HepG2 (cell line): ENCODE measurements at places on chromosomes 13 and 19. TPM values are rescaled to one million over a fixed set of nuclear protein-coding genes. Genes with fewer than 3 reads are reported as not detected.

DNA sequence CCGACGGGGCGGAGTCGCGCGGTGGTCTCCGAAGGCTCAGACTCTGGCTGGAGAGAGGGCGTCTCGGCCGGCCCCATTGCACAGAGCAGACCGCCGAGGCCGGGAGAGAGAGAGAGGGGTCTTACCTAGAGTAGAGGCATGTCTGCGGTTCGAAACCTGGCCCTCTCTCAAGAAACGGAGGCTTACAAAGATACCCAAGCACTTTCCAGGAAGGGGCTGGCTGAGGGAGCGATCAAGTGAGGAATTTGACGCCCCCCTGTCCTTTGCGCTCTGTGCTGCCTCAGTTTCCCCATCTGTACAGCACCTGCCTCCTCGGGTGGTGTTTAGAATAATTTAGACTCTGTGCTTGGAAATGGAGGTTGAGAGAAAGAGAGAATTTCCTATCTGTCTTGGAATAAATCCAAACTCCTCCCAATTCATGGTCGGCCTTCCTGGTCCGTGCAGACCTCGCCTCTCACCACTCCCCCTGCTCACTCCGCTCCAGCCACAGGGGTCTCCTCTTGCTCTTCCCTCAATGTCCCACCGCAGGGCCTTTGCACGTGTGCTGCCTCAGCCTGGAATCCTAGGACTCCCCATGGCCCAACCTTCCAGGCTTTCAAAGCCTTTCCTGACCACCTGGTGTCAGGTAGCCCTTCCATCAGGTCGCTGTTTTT is 658 bp upstream of the ISOC2 start:
- peak; percentile 50 for DNase-seq

DNA sequence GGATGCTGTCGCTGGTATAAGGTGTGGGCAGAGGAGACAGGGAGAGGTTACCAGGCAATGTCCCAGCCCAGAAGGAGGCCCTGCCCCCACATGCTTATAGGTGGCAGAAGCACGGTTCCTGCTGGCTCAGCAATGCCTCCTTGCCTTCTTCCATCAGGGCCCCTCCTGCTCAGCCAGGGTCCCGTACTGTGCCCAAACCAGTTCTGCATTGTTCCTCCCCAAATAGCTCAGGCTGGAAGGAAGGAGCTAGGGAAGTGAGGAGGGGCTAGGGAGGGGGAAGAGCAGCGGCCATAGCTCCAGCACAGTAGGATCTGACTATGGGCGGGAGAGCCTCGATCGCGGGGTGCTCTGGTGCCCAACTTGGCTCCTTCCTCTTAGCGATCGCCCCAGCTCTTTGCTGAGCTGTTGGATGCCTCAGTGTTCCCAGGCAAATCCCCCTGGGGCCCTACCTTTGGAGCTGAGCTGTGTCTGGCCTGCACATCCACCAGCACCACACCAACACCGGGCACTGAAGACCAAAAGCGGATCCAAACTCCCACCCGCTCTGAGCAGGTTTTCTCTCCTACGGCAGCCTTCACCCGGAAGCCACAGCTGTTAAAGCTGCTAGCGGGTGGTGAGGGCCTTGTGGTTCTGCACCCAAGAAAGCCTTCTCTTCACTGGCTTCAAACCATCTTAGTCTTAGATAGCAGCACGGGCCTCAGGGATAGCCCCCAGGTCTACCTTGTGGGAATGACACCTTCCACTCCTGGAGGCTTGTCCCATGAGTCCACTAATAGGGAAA is 32.1 kb upstream of the PEPD start:
- no peak for DNase-seq

DNA sequence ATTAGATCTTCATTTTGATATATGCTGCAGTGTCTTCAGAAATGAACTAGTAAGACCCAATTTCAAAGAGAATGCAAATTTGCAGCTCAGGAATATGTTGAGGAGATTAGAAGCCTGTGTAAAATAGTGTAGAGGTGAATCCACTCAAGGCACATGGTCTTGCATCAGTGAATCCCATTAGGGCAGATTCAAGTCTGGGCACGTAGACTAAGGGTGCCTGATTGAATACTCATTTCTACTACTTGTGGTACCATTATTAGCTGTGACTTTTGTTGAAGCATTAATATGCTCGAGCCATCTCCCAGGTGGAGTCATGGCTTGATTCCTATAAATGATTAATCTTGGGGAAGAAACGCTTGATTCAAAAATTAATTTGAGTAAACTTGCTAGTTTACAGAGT is 129.4 kb downstream of the AKAP11 start:
- DNase-seq, result no peak

GRCh38 chr13:67554746-67555452 is 324.8 kb upstream of the PCDH9 start:
- DNase-seq, result no peak

The ZNF576 gene
- 9.6 and 10.9 TPM in 2 replicates for total RNA-seq

- DNase-seq, result peak; percentile 76
Measured at GRCh38 chr19:2394442-2395292, 32.7 kb downstream of the TIMM13 start.

GRCh38 chr13:20716951-20717350 is 13.5 kb downstream of the IL17D start:
- DNase-seq, result no peak

GRCh38 chr19:16301999-16302694 is 22.5 kb upstream of the KLF2 start:
- no peak for DNase-seq

- peak; percentile 9 for DNase-seq
Measured at GRCh38 chr13:62014299-62014698, 598.6 kb upstream of the PCDH20 start.

The TMEM259 gene
- 20.5 and 64.7 TPM in 2 replicates for total RNA-seq

DNA sequence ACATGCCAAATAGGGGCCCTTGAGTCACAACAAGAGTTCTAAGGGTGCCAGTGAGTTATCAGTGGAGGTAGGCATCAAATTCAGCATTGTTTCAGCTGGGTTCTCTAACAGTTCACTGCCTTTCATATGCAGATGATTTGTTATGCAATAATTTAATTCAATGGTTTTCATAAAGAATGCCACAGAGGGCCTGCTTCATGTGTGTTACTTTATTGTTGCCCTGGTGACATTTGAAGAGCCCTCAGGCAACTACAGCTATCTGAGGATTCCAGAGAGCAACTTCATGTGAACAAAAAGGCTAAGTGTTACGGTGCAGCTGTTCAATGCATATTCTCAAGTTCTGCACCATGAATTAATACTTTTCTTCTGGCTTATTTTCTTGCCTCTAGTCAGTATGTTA is 43.1 kb upstream of the STARD13 start:
- no peak for DNase-seq

The TRPC4 gene
- not detected in 2 replicates for total RNA-seq

The CDC37 gene
- 134 and 158 TPM in 2 replicates for total RNA-seq

DNA sequence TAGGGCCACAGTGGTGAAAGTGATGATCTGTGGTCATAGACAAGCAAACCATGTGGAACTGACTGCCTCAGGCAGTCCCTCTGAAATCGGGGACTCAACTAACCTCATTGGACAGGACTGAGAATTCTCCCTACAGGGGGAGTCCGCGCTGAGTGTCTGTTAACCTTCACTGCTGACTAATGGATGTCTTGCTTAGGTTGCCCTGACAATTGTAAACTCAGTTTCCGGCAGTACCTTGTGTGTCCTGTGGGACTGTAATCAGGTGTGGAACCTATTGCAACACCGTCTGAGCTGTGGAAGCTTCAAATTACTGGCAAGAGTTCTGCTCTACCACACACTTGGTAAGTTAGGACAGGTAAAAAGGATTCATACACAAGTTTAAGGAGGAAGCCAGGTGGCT is 21.8 kb downstream of the ZNF77 start:
- DNase-seq, result peak; percentile 52

The UGGT2 gene
- total RNA-seq, result 14.9 and 27.1 TPM in 2 replicates

DNA sequence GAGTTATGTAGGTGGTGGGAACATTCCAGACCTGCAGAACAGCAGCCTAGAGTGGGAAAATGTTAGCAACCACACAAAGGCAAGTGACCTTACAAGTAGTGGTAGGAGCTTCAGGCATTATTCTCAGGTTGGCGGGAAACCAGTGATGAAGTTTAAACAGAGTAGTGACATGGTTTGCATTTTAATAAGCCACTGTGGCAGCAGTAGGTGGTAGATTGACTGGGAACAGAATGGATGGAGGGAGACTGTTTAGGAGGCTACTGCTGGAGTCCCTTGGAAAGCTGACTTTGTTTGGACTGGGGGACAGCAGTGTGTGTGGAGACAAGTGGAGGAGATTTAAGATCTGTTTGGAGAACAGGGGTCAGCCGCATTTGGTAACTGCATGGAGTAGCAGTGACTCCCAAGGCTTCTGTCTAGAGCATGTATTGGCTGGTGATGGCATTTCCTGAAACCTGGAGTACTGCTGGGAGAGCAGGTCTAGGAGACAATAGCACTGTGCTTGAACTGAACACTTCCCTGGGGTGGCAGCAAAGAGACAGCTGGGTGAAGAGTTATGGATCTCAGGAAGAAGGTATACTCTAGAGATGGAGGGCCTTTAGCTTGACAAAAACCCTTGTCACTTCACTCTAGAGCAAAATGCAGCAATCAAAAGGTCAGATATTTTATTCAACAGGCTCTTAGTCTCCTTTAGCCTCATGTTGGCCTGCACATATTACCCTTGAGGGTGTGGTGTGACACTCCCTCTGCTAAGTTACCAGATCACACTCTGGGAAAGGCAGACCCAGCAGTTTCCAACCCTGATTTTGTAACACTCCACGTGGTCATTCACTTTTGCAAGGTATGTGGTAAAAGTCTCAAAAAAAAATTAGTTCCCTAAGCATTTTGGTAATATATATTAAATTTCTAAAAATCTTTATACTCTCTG is 70.3 kb downstream of the DHRS12 start:
- no peak for DNase-seq

DNA sequence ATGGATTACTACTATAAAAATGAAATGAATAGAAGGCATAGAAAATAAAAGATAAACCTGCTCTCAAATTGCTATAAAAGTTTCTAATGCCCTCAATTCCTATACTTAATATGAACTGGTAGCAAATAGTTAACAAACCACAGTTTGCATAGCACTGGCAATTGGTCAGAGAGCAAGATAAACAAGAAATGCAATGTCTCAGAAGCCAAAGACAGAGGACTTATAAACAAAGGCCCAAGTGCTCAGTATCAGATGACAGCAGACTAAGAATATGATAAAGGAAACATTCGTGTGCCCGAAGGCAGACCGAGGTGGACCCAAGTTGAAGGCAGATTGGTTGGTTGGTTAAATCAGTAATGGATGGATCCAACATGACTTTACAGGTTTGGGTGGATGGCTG is 50.6 kb downstream of the IPO5 start:
- DNase-seq, result no peak

DNA sequence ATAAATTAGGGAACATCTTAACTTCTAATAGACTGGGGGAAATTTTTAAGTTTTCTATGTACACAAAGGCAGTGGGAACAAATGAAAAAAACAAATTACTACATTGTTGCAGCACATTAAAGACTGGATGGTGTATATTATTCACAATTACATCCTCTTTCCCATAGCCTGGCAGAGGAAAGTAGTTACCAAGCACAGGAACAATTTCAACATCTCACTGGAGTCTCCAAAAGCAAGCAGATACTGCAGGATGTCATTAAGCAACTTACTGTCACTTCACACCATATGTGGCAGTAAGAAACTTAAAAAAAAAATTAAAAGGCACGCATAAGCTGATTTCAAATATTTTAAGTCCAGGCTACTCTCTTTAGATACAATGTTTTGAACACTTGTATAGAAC is 6.4 kb upstream of the EFNB2 start:
- no peak for DNase-seq

DNA sequence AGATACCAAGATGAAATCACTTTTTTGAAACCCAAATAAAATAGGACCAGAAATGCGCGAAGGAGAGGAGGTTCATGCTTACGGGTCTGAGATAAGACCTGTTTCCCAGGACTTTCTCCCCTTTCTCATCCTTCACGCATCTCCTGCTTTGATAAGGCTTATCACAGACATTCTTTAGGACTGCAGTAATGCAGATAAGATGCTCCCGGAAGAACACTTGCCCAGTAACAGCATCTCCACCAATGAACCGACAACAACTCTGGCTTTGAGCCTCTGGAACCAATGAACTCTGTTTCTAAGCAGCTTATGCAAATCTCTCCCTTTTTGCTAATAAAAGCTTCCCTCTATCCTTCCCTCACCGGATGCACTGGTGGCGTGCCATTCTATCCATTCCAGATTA is 783.4 kb upstream of the ARGLU1 start:
- DNase-seq, result no peak

DNA sequence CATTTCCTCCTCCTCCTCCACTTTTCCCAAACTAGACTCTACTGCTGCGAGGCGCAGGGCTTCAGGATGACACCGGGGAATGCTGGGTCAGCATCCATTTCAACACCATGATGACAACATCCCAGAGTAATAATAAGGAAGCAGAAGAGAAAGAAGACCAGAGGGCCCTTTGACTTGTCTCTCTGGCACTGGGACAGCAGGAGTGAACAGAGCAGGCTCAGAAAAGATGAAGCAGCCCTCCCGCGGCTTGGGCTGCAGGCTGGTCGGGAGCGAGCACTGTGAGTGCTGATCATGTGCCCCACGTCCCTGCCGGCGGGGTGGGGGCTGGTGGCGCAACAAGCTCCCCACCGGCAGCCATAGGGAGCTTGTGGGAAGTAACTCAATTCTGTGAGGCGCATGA is 30.5 kb downstream of the RANBP3 start:
- no peak for DNase-seq

DNA sequence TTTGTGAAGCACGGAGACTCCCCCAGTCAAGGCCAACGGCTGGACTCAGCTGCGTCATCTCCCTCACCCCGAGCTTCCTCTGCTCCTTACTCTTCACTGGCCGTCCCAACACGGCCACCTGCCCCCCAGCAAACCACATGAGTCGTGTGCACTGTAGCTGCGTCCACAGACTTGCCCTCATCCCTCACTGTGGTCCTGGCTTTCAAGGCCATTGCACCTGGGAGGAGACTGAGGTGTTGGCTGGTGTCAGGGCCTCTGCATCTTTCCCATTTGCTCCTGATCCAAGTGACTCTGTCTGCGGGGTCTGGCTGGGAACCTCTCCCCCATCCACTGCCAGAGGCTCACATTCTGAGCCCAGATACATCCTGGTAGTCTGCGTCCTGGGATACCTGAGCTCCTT is 11.5 kb downstream of the PLPP2 start:
- DNase-seq, result no peak

DNA sequence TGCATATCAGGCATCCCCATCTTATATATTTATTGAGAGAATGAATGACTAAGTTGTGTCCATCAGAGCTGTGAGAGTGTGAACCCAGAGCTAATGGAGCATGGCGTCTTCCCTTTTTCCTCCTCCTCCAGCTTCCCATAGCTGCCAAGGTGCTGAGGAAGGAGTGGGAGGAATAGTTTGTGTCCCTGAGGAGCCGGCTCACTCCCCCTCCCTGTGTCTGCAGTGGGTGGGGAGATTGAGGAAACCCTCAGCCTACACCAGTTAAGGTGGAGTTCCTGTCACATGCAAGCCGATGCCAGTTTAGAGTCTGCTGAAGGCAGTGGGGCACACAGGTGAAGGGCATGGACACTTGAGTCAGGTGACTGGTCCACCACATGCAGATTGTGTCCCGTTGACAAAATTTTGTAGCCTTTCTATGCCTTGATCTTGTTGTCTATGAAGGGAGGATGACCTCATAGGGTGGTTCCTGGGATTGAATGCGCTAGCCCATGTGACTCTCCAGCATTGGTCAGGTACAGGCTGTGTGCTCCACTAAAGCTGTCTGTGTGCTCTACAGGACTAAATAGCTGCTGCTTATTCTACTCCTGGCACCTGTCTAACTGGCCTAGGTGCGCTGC is 47.6 kb upstream of the GPI start:
- DNase-seq, result no peak
